ENCODE measurements at places on chromosomes 6 and 20.

DNA sequence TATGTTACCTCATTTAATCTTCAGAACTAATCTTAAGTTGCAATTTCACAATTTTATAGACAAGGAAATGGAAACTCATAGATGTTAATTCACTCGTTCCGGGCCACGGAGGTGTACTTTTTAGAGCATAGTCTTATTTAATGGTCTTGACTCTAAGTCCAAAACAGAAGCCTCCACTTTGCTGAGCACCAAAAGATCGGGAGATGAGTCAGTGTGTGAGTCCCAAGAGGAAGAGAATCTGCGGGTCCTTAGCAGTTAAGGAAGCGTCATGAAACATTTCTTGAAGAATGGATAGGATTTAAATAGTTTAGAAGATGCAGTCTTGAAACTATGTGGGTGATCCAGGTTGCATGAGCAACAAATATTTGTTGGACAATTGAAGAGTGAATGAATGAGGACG, 231.8 kb upstream of the QKI start:
- DNase-seq: no peak

- DNase-seq: no peak
Observed at GRCh38 chr6:73929405-73929804, 233.4 kb downstream of the CD109 start.

DNA sequence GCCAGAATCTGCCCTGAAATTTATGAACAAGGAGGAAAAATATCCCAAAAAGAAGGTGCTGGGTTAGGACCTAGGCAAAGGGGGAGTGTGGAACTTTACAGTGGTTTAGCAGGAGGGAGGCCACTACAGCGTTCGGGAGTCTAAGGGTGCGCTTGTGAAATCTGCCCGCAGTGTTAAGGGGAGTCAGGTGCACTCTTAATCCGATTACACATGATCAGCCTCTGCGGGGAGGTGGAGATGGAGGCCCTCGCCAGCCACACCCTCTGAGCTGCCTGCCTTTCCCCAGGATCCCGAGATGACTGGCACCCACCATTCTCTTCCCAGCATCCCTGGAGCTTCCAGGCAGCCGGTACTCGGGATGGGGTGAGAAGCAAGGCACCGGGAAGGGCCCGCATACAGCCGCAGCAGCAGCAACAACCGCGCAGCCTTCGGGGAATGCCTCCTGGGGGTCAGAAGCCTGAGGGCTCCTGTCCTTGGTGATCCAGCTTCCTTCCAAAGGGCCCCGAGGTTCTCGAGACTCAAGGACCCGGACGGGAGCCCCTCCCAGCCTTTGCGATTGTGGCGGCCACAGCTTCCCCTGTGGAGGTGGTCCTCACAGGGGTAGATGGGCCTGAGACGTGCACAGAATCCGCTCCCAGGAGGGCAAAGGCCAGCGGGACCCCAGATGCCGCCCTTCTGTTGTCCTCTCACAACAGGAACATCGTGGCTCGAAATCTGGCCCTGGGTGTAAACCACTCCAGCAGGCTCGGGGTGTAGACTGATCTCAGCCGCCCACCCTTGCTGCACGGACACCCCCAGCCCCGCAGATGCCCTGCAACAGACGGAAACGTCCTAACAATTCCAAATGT, 57.3 kb upstream of the CST7 start:
- DNase-seq: no peak

DNA sequence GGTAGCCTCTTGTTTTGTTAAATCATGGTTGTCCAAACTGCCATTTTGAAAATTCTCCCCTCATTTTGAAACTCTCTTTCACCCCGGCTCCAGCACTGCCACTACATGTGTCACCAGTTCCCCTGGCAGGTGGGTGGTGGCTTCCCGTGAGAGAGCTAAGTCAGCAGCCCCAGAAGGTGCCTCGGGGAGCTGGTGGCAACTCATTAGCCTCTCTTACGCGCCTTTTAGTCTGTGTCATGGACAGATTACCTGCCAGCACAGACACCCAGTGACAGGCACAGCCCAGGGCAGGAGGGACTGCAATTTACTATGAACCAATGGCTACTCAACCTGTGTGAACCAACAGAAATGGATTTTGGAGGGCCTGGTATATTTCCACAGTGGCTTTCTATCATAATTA, 147.1 kb upstream of the SASH1 start:
- DNase-seq: no peak

DNA sequence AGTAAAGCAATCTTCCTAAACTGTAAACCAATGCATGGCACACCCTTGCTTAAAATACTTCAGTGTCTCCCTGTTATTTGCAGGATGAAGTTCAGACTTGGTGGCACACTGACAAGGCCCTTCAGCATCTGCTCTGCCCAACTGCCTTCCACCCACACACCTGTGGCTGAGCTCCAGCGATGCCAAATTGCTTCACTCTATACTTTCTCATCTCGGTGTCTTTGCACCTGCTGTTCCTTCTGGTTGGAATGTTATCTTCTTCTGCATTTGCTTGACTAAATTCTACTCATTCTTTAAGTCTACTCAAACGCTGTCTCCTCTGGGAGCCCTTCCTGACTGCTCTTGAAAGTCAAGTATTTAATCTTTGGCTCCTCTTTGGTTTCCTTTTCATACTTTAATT, 100.1 kb upstream of the SUPT3H start:
- no peak for DNase-seq
